ENCODE measurements at places on chromosomes 16 and 17.
A peak's percentile ranks its signal among the peaks of the same experiment; 100 is the strongest.

- peak; percentile 18 for DNase-seq
Observed at GRCh38 chr17:50904518-50905459, 38.6 kb upstream of the TOB1 start.

- DNase-seq = no peak
Observed at GRCh38 chr16:20844054-20844453, 37.7 kb downstream of the REXO5 start.

DNA sequence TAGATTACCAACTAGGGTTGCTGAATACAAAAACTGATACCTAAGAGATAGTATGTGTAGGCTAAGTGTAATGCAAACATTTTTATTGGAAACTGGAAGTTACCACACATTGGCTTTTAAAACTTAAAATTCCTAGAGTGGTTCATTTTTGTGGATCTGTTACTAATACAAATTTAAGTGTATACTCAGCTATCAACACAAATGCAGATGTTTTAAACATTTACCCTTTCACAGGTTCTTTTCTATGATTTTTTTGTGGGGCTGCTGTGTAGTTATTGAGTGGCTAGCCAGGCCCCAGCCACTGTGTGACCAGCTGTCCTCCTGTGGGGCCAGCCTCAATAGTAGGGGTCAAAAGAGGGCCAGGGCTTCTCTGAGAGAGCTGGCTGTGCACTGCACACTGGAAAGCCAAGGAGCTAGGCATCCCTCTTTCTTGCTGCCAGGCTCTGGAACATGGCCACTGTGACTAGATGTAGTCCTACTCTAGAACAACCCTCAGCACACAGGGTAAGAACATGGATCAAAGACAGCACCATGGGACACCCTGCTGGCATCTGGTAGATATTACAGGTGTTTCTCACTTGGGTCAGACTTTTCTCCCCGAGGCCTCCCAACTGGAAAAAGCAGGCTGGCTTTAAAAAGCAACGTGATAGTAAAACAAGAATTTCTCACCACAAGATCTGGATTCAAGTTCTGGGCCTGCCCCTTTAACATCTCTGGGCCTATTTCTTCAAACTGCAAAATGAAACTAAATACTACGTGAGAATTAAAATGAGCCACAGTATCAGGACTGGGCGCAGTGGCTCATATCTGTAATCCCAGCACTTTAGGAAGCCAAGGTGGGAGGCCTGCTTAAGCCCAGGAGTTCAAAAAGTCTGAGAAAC is 7.3 kb upstream of the VEZF1 start:
- DNase-seq = peak; percentile 87

GRCh38 chr17:57708410-57708809 is 36.7 kb downstream of the CCDC182 start:
- DNase-seq = no peak
